SK-N-SH (cell line): ENCODE measurements at places on chromosomes 16 and 17.

DNA sequence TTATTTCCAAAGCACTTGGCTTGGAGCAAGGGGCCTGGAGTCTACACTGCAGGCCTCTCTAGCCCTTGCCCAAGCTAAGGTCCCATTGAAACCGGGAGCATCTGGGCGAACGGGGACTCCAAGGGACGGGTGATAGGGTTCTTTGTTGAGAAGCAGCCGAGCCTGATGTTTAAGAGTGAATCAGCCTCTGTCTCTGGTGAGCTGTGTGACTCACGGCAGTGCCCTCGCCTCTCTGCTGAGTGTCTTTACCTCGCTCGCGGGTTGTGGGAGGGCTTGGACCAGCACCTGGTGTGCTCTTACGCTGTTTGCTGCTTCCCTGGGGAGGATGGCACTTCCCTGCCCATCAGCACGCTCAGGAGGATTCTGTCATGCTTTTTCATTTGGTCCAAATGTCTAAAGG, 1.3 kb downstream of the HGS start:
- DNase-seq, result peak; percentile 28

GRCh38 chr16:4322121-4323052, 6.5 kb downstream of the GLIS2 start:
- peak; percentile 24 for DNase-seq

DNA sequence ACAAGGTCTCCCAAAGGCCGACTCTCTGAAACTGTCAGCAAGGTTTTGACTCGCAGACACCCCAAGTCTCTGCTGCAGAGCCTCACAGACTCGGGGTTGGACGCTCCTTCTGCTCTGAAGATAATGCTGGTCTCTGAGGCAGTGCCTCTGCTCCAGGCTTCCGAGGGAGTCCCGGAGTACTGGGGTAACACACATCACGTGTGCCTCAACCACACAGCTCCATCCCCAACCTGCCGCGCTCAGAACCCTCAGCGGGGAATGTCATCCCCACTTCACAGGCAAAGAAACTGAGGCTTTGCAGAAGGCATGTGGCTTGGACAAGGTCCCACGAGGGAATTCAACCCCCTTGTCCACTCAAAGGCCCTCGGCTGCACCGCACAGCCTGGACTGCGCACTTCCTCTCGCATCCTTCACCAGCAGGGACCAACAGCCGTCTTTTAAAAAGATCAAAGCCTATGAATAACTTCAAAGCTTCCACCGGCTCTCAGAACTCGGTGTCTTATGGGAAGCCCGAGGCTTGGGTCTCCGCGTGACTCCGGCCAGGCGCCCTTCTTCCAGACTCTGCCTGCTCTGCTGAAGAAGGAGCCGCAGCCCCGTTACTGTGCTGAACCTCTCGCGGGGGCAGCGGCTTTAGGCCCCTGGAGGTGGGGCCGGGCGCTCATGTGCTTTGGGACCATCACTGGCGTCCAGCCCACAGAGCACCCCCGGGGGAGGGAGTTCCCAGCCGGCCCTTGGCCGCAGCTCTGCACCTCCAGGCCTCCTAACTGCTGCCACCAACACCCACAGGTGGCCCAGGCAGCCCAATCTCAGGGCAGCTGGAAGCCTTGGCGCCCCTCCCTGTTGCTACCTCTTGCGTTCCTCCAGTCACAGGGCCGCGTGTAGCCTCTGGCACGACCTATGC, 2.2 kb downstream of the TMEM204 start:
- DNase-seq, result no peak

- DNase-seq, result peak; percentile 56
Observed at GRCh38 chr17:28416703-28417311, 10.8 kb upstream of the SLC46A1 start.

- no peak for DNase-seq
Observed at GRCh38 chr17:79104898-79105600, 30.4 kb downstream of the ENGASE start.

- DNase-seq, result no peak
Observed at GRCh38 chr16:53515259-53515658, 12.2 kb upstream of the AKTIP start.

DNA sequence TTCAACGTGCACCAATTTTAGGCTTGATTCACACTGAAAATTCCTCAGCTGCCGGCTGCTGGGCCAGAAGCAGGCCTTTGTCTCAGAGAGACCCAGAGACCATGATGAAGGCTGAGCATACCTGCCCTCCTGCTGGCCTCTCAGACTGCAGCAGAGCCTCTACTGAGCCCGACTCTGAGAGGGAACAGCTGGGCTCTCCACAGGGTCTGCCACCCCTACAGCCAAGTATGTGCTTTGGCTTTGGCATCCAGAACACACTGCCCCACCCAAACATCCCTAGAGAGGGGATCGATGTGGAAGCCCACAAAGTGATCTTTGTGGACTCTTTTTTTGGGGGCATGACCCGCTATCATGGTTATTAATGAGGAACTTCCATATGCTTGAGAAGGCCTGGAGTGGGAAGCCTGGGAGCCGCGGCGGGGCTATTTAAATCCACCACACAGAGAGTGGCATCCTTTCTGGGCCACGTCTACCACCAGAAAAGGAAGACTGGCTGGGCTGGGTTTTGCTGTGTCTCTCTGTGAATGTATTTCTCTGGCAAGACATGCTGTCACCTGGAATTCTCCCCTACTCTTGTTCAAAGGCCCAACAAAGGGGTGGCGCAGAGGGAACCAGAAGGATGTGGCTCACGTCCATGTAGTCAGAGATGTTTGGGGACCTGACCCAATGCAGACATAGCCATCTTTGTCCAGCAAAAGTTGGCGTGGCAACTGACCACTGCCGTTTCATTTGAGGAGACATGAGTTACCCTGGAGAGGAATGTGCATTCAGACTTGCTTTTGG, 69.3 kb downstream of the GNAO1 start:
- no peak for DNase-seq

GRCh38 chr17:80835816-80836657, 155.6 kb upstream of the CHMP6 start:
- DNase-seq, result no peak

DNA sequence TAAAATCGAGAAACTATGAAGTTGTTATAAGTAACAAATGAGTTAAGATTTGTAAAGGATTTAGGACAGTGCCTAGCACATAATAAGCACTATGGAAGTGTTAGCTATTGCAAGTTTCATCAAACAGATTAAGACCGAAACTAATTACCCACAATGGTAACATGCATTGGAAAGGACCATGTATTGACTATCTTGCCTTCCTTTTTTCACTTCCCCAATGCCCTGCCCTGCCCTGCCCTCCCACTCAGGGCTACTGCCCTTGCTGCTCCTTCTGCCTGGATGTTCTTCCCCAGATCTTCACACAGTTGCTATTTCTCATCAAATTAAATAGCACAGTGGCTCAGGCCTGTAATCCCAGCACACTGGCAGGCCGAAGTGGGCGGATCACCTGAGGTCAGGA, 202.1 kb upstream of the PSMD7 start:
- no peak for DNase-seq

- no peak for DNase-seq
Observed at GRCh38 chr16:85250609-85251223, 138.4 kb upstream of the CIBAR2 start.

DNA sequence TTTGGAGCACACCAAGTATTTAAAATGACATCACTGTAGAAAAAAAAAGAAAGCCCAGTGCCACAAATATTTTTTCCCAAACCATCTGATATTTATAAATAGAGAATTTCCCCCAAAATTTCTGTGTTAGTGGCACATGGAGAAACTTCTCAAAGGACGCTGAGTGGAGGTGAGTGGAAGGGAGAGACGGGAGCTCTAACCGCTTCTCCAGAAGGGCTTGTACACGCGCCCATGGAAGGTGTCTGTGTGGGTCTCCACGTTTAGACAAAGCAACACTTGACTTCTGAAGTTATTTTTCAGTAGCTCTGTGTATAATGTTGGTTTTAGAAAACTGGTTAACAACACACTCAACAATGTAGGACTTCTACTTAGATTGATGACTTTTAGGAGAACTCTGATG, 1.0 kb downstream of the MYOCD start:
- no peak for DNase-seq

- no peak for DNase-seq
Observed at GRCh38 chr16:87303431-87303930, 13.7 kb downstream of the C16orf95 start.

DNA sequence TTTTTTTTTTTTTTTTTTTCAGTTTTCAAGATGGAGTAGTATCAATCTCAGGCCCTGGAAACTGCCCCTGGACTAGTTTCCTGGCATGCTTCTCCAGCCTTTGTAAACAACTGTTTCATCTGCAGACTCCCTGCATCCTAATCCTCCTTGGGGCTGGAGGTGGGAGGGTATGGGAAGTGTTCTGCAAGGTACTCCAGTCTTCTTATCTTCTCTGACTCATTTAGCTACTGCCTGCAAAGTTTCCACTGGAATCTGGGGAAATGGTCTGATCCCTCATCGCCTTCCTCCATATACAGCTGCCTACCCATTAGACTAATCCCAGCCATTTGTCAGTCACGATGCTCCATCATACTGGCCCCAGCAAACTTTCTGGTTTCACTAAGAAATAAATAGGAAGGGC, 21.5 kb downstream of the COPZ2 start:
- no peak for DNase-seq

- DNase-seq, result peak; percentile 36
Observed at GRCh38 chr17:10751563-10751962, 21.7 kb upstream of the TMEM220 start.

- DNase-seq, result no peak
Observed at GRCh38 chr17:28394337-28395116, 11.5 kb downstream of the SLC46A1 start.

DNA sequence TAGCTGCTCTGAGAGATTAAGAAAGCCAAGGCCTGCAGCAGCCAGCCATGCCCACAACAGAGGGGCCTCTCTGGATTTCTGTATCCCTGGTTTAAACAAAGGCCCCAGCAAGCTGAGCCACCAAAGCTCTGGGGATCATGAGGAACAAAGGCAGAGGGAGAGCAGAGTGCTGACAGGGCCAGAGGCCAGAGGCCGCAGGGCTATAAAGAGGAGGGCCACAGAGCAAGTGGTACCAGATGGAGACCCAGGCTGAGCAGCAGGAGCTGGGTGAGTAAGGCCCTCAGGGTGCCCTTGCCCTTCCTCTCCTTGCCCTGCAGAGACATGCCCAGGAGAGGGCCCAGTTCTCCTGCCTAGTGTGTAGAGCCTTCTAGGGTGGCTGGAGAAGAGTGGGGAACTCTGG, at the start of gene CRYBA1:
Gene CRYBA1, plus strand, starts transcription at position 232 of the 400 bp plus-strand sequence. Its CDS starts 5 bp downstream, at position 237.
- no peak for DNase-seq

DNA sequence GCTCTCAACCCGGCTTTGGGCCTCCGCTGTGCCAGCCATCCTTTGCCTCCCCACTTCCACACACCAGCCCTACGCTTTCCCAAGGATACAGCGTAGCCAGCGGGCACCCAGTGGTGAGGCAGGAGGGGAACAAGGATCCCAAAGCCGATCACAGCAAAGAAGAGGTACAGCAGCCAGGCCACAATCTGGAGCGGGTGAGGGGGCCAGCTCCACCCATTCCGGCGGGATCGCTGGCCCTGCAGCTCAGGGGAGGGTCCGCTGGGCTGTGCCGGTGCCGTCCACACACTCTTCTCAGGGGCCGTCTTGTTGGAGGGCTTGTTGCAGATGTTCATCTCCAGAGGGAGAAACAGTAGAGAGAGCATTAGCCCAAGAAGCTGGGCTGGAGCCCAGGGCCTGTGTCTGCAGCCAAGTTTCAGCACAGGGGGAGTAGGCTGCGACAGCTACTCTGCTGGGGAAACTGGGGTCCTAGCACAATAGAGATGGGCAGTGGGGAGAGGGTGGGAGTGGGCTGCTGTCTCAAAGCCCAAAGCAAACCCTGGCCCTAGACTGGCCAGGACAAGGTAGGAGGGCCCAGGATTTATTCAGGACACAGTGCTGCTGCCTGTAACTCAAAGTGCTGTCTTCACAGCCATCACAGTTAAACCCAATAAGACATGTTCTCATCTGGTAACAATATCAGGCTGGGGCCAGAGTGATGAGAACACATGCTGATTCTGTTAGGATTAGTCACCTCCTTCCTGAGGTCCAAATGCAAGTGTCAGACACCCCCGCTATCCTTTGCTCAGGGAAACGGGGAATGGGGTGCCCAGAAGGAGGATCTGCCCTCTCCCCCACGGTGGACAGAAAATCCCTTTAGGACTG, 9.9 kb downstream of the ZDHHC1 start:
- peak; percentile 54 for DNase-seq

DNA sequence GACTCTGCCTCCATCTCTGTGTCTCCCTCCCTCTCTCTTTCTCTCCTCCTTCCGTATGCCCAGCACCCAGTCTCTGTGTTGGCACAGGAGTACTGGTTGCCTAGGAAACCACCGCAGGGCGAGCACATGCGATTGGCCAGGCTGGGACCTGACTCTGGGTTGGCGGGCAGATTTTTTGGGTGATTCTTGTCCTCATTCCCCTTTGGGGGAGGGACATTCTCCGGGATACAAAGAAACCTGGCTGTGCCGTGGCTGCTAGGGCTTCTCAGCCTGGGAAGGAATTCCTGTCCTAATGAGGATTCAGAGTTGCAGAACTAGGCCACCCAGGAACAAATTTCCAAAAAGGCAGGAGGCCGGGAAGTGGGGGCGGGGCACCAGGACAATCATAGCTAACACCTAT, 168.9 kb downstream of the SHISA9 start:
- DNase-seq, result peak; percentile 17

DNA sequence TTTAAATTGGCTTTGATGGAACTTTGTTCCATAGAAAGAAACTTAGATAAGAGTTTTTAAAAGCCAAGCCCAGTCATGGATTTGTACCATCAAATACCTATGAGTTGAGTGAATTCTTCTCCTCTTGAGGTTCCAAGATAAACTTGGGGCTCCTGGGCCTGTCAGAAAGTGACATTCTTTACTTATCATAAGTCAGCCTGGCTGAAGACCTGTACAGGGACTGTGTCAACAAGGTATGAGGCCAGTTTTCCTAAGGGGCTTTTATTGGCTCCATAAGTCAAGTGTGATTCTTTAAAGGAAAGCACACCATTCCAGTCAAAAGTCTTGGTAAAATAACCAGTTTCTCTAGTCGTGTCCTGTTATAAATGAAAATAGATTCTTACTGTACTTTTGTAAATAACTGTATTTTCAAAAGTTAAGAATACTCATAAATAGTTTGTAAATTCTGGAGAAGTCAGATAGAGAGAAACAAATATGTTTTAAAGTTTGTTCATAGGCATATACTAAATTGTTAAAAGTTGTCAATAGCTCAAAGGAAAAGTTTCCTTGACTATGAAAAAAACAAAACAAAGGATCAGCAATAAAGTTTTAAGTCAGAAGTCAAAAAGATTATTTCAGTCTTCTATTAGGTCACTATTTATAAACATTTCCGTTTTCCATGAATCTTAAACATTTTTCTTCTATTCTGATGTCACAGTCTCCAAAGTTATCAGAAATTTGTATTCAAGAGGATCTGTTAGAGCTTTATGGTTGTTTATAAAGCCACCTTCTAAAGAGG, 22.5 kb upstream of the MYO1D start:
- no peak for DNase-seq

GRCh38 chr17:50653738-50654137, 19.1 kb downstream of the ABCC3 start:
- DNase-seq, result no peak
